ENCODE measurements at places on chromosomes 4 and X.

GRCh38 chr4:186158021-186158813 lies 33.1 kb upstream of the CYP4V2 start:
- no peak for DNase-seq

- no peak for DNase-seq
These were observed 286.8 kb upstream of the KLF3 start for GRCh38 chr4:38377195-38377594.

- no peak for DNase-seq
These were observed 44.3 kb upstream of the DCLK2 start for GRCh38 chr4:150033901-150034300.

DNA sequence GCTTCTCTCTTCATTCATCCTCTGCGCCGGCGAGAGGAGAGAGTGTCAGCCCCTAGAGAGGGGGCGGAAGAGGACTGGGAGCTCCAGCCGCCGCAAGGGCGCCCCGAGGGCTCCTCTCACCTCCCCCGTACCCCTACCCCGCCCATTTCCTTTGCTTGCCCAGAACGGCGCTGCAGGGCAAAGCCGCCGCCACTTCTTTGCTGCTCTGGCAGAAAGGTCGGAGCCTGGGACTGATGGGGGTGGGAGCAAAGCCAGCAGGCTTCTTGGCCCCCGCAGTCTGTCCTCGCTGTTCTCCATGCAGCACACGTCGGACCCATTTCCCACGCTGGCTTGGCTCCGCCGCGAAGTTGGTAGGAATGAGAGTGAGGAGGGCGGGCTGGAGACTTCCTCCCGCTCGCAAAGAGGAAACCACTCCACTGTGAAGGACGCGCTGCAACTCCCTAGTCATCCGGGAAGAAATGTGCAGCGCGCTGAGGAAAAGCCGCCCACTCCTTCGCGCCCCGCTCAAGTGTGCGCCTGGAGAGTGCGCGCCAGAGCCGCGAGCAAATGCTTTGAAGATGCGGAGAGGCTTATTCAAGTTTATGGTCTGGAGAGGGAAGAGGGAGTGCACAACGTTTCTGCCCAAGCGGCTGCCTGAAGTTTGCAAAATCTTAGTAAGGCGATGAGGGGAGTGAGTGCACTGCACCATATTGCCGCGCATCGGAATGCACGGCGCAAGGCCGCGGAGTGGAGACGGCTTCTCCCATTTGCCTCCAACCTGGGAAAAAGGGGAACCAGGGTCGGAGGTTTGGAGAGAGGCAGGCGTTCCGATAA lies 2.8 kb upstream of the PCDH7 start:
- DNase-seq, result no peak

GRCh38 chrX:12791257-12792228 lies at the start of gene PRPS2:
Gene PRPS2, plus strand, starts transcription at chrX:12791412. Its CDS starts 86 bp downstream, at chrX:12791498.
- peak; percentile 34 for DNase-seq

DNA sequence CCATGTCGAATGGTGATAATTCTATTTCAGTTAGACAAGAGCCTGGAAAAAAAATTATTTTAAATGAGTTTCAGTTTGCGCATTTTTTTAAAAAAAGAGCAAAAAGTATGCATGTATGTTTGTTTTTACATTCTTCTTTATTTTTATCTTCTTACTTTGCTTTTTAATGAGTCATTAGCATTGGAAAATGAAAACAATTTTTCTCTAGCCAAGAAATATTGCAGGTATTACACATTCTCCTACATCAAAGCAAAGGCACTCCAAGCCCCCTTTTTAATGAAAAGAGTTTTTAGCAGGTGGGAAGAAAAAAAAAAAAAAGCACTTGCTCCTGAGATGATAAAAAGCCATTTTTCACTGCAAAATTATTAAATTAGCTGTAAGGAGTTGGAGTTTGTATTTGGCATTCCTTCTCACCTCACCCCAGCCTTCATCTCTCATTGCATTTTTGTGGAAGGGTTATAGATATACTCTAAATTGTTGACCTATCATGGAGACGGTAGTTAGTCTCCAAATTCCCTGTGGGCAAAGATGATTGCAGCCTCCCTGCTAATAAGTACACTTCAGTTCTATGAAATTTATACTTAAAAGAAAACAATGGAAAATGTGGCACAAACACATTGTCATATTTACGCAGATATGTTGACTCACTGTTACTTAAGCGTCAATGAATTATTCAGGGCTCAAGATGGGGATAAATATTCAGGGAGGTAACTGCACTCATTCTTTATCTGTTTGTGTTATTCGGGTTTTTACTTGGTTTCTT lies 43.8 kb downstream of the PALLD start:
- DNase-seq, result no peak

- DNase-seq, result no peak
These were observed 26.8 kb downstream of the RBBP7 start for GRCh38 chrX:16843208-16843909.

GRCh38 chr4:128461291-128462102 lies 173.9 kb upstream of the PGRMC2 start:
- DNase-seq, result no peak

- no peak for DNase-seq
These were observed 100.3 kb downstream of the PAPSS1 start for GRCh38 chr4:107619731-107620130.

DNA sequence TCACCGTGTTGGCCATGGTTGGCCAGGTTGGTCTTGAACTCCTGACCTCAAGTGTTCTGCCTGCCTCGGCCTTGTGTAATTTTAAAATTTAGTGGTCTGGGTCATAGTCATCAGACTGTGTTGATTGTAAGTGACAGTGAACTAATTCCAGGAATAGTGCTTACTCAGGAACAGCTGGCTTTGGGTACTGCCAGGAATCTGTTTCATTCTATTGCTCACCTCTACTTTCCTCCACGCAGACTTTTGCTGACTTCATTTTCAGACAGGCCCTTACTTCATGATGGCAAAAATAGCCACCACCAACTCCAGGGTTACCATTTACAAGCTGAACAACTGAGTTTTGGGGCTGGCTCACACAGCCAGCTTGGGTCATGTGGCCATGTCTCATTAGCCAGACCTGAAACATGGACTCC lies 54.6 kb downstream of the FNIP2 start:
- DNase-seq, result no peak

GRCh38 chr4:6396696-6397236 lies 75.6 kb downstream of the PPP2R2C start:
- no peak for DNase-seq

DNA sequence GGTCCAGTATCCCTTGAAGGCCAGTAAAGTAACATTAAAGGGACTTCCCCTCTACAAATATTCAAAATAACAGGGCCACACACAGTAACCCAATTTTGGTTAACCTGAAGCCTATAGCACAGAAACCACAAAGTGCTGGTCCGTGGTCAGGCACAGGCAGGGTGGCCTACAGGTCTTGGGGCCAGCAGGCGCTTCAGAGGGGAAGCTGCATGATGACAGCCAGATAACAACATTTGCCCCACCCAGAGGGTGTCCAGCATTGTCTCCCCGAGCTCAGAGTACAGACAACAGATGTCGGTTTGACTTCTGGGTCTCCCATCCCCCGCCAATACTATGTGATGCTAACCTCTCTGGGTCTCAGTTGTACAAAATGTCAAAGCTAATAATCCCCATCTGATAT lies 51.1 kb downstream of the SH3KBP1 start:
- no peak for DNase-seq

DNA sequence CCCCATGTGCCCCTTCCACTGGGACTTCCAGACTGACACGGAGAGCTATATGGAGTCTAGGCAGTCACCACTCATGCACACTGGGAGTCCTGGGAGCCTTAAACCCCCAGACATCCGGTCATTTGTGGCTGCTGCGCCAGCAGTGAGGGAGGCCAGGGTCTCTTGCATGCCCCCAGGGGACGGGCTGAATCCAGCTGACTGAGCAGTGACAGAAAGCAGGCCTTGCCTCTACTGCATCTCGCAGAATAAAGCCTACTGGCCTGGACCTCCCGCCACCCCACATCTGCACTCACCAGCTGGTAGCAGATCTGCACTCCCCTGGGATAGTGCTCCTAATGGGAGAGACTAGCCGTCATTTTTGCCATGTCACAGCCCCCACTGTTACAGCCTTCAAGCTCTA lies 1234.2 kb downstream of the FAM133A start:
- no peak for DNase-seq

DNA sequence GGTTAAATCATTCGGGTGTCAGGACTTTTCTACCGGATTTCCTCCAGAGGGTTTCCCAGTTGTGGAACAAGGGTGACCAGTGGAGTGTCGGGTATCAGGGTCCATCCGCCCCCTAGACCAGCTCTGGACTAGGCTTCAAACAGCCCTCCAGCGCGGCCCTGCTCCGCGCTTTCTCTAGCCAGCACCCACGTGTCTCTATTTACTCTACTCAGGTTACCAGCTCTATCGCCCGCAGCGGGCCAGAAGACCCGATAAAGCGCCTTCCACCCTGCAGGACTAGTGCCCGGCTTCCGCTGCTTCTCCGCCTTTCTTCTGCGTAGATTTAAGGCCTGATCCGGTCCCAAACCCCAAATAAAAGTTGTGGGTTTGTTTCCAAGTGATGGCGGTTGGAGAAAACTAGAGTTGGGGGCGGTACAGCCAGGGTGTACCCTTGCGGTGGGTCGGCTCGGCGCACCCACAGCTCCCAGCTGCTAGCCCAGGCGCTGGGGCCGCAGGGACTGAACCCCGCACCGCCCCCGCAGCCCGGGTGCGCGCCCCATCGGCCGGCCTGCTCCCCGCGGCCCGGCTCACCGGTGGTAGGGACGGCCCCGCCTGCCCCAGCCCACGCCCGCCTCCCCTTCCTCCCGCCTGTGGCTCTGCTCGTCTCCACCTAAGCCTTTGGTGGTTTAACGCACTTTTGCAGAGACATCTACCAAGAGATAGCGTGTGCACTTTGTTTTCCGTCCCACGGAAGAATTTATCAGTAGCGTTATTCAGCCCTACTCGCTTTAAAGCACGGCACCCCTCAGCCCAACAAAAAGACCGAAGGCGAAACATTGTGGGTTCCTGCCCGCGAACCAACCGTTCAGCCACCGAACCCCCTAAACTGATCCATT lies 2.1 kb downstream of the LEF1 start:
- no peak for DNase-seq

GRCh38 chrX:110216027-110216426 lies 101.9 kb downstream of the AMMECR1 start:
- DNase-seq, result no peak

DNA sequence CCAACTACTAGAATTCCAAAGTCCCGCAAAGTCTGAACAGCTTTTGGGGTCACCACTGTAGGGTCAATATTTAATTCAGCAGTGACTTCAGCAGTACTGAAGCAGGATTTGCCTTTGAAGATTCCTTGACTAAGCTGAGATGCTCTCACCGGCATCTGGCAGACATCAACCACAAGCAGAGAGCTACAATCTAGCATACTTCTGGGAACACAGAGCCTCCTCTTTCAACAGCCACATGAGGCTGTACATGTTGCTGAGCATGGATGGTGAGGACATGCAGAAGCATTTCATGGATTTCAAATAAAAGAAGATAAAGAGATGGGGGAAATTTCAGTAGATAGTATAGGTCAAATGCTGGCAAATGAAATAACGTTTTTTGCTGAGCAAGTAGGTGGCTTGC lies 6.6 kb upstream of the ASB11 start:
- DNase-seq, result no peak

DNA sequence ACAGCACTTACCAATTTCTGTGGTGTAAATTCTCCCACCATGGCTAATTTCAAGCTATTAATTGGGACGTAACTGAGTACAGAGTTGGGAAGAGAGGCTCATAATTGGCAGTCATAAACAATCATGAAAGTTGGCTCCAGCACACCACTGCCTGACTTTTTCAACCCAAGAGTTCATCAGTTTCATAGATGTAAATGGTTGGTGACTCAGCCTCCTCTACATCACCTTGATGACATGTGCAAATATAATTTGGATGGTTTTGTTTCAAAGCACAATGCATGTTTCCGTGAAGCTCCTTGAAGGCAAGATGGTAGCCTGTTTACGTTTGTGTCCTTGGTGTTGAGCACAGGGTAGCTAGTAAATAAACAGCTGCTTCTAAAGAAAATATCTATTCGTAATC lies 235.1 kb downstream of the LDB2 start:
- no peak for DNase-seq

DNA sequence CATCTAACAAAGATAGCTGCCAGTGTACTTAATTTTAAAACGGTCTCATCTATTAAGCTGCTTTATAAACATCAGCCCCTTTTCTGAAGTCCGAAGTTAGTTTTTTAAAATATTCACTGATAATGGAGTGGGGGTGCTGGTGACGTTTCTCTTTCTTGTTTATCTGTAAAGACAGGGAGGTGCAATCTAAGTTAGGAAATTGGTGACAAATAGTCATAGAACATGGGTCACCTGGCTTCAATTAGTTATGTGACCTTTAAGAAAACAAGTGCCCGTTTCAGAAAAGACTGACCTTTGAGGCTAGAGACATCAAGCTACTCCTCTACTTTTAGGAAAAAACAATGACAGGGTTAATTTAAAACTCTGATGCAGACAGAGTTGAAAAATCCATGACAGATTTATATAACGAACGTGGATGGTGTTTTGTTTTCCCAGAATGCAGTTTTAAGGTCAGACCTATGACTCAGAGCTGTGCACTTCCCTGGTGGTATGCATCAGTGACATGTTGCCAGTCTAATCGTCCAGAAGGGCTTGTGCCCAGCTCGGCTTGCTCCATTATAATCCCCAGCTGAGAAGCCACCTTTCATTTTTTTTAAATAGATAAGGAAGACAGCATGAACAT lies 38.2 kb downstream of the FHL1 start:
- no peak for DNase-seq

DNA sequence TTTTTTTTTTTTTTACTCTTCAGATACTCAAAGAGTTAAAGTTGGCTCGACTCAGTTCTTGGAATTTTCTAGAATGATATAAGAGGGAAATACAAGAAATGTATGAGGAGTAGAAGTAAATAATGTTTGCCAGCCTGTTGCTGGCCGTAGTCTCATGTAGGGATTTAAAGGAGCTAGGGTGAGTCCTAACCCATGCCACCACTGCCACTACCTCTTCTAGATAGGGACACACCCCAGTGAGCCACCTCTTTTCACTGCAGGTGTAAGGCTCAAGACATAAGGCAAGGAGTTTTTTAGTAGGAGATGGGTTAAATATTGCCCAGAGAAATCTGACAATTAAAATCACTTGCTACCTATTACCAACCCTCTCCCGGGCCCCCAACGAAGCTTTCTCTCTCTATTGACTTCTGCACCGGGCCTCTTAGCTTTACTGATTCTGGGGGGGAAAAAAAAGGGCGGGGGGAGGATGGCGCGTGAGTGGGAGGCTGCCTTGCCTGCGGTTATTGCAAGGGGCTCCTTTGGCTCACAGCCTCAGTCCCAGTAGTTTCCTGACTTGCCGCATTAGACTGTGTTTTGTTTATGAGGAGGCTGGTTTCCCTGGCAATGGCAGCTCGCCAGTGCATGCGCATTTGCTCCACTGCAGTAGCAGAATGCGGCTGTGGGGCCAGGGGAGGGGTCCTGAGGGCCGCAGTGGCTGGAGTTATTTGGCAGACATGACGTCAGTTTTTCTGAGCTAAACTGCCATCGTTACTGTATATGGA lies 3.0 kb downstream of the LINC00632 start:
- DNase-seq, result peak; percentile 42

DNA sequence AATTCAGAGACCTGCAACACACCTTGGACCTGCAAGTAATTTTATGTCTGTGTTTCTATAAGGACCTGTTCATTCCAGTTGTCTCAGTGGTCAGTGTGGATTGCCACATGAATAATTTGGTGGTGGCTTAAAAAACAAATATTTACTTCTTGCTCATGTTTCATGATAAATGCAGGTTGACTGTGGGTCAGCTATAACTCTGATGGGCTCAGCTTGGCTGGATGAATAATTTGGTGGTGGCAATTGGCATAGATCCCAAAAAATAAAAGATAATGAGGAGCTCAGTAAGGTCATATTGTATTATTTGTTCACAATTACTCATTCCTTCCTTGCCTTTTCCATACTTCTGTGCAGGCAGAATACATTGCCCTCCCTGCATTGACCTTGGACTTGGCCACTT lies 18.9 kb upstream of the SCRG1 start:
- no peak for DNase-seq
